ENCODE measurements at places on chromosomes 3 and 15.

DNA sequence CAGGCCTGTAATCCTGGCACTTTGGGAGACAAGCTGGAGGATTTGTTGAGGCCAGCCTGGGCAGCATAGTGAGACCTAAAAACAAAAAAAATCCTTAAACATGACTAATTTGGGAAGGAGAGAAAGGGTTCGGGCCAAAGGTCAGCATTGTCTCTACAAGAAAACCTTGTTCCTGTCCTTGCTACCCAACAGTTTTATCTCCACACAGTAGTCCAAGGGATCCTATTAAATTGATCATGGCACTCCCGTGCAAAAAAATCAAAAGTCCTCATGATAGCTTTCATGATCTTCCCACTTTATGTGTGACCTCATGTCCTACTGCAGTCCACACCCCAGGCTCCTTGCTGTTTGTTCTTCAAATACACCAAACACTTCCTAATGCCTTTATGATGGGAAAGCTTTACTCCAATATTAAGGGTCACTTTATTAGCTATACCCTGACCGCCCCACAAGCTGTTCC is 4.2 kb downstream of the RPL15 start:
- DNase-seq, result no peak

- DNase-seq, result no peak
Measured at GRCh38 chr3:132638706-132639105, 20.9 kb downstream of the ACAD11 start.

DNA sequence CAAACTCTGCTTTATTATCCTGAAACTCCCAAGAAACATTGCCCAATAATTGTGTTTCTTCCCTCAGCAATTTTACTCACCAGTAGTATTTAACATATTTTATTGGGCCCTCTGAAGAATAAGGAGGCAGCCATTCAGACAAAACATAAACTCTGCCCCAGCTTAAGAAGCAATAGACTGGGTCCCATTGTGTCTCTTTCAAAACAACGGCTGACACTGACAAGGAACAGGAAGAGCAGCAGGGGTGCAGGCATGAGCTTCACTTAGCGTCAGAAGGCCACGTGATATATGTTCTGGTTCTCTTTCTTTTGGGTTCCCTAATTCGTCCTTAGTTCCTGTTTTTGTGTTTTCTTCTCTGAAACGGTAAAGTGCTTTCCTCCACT is 242.3 kb downstream of the FHIT start:
- DNase-seq, result no peak

- DNase-seq, result no peak
Measured at GRCh38 chr3:167777356-167777755, 41.8 kb downstream of the SERPINI1 start.

DNA sequence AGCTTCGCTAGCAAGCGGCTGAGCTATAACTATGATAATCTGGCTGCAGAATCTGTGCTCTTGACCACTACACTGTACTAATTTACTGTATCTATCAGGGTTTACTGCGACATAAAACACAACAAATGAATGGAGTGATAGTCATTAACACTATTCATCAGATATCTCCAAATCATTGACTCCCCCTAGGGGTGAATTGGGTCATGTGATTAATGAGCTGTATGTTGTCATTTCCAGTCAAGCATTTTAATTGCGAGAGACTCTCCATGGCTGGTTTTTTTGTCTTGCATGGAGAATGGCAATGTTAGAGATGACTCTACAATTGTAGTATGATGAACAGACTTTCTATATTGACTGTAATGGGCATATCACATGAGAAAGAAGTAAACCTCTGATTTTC is 10.5 kb upstream of the TM4SF18 start:
- no peak for DNase-seq

- DNase-seq, result no peak
Measured at GRCh38 chr3:56923526-56924224, 121.9 kb upstream of the ARHGEF3 start.

DNA sequence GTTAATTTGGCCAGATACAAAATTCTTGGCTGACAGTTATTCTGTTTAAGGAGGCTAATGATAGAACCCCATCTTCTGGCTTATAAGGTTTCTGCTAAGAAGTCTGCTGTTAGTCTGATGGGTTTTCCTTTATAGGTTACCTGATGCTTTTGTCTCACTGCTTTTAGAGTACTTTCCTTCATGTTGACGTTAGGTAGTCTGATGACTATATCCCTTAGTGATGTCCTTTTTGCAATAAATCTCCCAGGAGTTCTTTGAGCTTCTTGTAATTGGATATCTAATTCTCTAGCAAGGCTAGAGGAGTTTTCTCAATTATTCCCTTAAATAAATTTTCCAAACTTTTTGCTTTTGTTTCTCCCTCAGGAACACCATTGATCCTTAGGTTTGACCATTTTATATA is 114.1 kb upstream of the CDIN1 start:
- DNase-seq, result no peak

GRCh38 chr3:196518966-196519717 is 4.0 kb upstream of the SMCO1 start:
- DNase-seq, result peak; percentile 67

GRCh38 chr3:47394140-47394870 is 13.5 kb downstream of the PTPN23 start:
- no peak for DNase-seq

- no peak for DNase-seq
Measured at GRCh38 chr3:151318313-151318712, 1.7 kb upstream of the GPR87 start.

GRCh38 chr3:129897026-129897425 is 3.5 kb upstream of the TMCC1 start:
- DNase-seq, result no peak

DNA sequence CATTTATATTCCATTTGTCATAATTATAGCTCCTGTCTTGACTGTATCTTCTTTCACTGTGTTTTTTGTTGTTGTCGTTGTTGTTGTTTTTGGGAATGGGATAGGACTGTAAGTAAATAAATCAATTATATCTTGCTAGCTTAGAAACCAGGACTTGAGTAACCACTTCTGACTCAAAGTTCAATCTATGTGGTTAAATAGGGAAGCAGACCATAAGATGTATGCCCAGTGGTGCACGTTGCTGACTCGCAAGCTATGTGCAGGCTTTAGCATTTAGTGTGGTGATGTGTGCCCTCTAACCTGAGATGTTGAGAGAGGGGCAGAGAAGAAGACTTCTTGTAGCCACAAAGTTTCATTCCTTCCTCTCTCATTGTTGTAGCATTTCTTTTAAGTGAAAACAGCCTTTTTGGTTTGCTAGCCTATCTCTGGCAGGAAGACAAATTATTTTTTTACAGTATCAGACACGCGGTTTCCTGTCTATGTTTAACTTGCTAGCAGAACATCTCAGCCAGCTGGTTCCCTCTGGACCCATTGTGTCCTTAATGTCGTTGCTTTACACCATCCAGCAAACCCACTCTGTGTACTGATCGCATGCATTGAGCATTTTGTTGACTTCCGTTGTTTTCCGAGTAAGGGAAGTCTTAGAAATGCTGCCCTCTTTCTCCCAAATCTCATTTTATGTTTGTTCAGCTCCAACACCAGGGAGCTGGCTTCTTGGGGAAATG is 52.1 kb downstream of the TGFBR2 start:
- DNase-seq, result no peak

Measured in NCI-H2081 (cell line).